ENCODE measurements at places on chromosomes 1 and 21.

GRCh38 chr1:42214447-42214871, 49.9 kb upstream of the GUCA2A start:
- DNase-seq, result no peak

DNA sequence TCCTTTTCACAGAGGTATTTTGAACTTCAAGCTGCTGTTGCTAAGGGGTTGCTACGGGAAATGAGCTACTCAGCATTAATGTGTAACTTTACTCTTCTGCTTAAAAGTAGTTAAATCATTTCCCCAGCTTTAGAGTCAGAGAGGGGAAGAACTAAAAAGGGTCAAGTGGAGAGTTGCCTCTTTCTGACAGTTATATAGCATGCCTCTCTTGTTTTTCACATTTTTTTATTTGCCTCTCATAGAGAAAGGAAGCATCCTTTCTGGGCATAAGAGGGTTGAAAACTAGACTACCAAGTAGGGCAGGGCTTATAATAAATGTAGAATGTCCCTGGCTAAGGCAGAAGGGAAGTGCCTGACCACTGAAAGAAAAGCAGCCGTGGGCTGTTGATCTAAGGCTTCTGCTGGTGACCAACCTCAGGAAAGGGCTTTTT, 10.1 kb upstream of the ELAVL4 start:
- DNase-seq, result no peak

GRCh38 chr1:213326281-213327016, 275.4 kb downstream of the RPS6KC1 start:
- DNase-seq, result no peak

GRCh38 chr1:202203238-202204039, 9.8 kb downstream of the LGR6 start:
- no peak for DNase-seq

- no peak for DNase-seq
Observed at GRCh38 chr21:29295066-29295650, 3.6 kb upstream of the BACH1 start.
